ENCODE measurements at places on chromosomes 2 and 18. TPM values are rescaled to one million over a fixed set of nuclear protein-coding genes. Genes with fewer than 3 reads are reported as not detected.

Gene SLC38A11
- total RNA-seq: 0.28 TPM

Gene KCNE4
- total RNA-seq: 151 TPM

Gene STEAP3
- 31.4 TPM for total RNA-seq

Gene GPR45
- not detected for total RNA-seq

Gene CYTIP
- total RNA-seq: 5.9 TPM

Gene IWS1
- 47.7 TPM for total RNA-seq

Gene ANTXR1
- 45.2 TPM for total RNA-seq

Gene RIT2
- not detected for total RNA-seq

All from regular cardiac myocyte (primary cell).